Uterus (tissue), 4 donors: ENCODE measurements at places on chromosomes 11 and 22. TPM values are rescaled to one million over a fixed set of nuclear protein-coding genes. Genes with fewer than 3 reads are reported as not detected.

DNA sequence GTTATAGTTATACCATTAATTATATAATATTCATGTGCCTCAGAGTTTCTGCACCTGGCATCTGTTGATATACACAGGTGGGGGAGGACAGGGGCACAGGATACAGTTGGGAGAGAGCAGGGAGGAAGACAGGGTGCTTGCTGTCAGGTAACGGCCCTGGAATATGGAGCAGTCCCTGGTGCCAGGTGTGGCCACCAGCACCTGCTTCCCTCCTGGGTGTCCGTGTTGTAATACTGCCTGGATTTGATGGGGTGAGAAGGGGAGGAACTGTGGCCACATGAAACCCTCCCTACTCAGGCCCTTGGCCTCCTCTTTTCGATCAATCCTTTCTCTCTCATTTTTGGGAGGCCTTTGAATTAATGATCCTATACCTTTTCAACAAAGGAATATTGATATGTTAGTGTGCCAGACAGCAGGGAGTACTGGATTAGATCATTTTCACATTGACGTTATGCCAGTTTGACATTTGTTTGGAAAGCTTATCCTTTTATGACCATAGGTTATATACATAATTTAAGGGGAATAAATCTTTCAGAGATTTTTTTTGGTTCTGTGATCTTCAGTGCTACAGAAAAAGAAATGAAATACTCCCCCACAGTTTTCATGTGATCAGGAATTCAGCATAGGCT, 88.6 kb downstream of the TEAD1 start:
- H3K4me3 ChIP-seq: no peak overlapping the region
- DNase-seq: no peak
- H3K27ac ChIP-seq: no peak overlapping the region
- no peaks in the 10 kb centered on the region for H3K36me3 ChIP-seq

- DNase-seq: no peak
- H3K27me3 ChIP-seq: peaks cover 2% of the 10 kb centered on the region
- no peaks in the 10 kb centered on the region for H3K36me3 ChIP-seq
- no peaks in the 10 kb centered on the region for H3K4me1 ChIP-seq
- no peak overlapping the region for H3K4me3 ChIP-seq
These were observed 4.4 kb upstream of the KCNC1 start for GRCh38 chr11:17730137-17730536.

DNA sequence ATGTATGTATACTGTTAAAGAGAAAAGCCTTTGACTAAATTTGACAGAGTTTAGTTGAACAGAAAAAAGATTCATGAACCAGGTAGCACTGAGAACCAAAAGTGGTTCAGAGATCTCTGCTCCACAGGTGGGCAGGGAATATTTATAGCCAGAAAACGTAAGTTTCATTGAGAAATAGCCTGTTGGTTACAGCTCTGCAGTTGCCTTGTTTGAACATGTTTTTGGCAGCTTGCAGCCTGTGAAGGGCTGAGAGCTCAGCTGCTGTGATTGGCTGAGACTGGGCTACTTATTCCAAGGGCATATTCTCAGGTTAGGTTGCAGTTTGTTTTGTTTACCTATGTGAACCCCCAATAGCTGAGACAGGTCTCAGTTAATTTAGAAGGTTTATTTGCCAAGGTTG, 13.5 kb upstream of the ZNF74 start:
- H3K27ac ChIP-seq: no peak overlapping the region
- no peak for DNase-seq

GRCh38 chr11:62974848-62975522, 9.8 kb downstream of the SLC22A6 start:
- no peaks in the 10 kb centered on the region for H3K36me3 ChIP-seq
- no peak overlapping the region for H3K4me3 ChIP-seq
- no peaks in the 10 kb centered on the region for H3K27me3 ChIP-seq
- H3K4me1 ChIP-seq: no peaks in the 10 kb centered on the region

Gene NTM
- total RNA-seq: 1.4 TPM

GRCh38 chr11:72230764-72231365, 6.3 kb downstream of the INPPL1 start:
- no peak overlapping the region for H3K4me3 ChIP-seq
- no peak overlapping the region for H3K27ac ChIP-seq
- no peaks in the 10 kb centered on the region for H3K4me1 ChIP-seq
- no peak for DNase-seq
- H3K36me3 ChIP-seq: no peaks in the 10 kb centered on the region

DNA sequence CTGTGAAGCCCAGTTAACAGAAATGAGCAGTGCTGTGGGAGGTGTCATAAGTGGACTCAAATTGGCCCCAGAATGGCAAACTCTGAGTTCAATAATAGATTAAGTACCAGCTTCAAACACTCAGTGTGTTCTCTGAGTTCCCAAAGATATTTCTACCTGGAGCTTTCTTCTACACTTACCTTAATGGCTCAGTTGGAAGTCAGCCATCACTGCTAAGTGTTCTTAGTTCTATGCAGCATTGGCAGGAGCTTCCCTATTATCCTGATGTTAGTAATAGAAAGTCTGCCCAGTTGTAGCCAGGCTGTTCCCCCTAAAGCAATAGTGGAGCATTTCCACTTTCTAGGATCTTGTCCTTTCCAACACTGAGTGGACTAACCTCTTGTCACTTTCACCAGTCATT, 9.7 kb upstream of the PIK3IP1 start:
- no peaks in the 10 kb centered on the region for H3K4me1 ChIP-seq
- H3K4me3 ChIP-seq: no peak overlapping the region
- no peak overlapping the region for H3K27ac ChIP-seq
- no peak for DNase-seq

GRCh38 chr11:131746201-131746600, 375.8 kb downstream of the NTM start:
- DNase-seq: no peak
- H3K27me3 ChIP-seq: no peaks in the 10 kb centered on the region
- H3K27ac ChIP-seq: no peak overlapping the region
- H3K36me3 ChIP-seq: no peaks in the 10 kb centered on the region
- H3K4me1 ChIP-seq: no peaks in the 10 kb centered on the region

DNA sequence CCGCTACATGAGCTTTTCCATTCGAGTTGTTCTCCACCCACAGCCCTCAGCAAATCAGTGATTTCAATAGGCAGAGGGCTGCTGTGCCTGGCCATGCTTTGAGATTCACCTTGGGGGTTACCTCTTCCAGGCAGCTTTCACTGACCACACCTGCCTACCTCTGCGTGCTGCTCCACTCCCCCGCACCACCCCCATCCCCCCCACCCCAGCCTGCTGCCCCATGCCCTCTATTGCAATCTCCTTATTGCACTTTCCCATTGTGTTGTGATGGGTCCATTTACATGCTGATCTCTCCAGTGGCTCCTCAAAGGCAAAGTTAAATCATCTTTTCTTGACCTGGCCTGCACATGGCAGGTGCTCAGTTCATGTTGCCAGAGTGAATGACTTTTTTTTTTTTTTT, 18.0 kb upstream of the POLA2 start:
- no peak for DNase-seq
- no peak overlapping the region for H3K4me3 ChIP-seq
- no peak overlapping the region for H3K27ac ChIP-seq
- no peaks in the 10 kb centered on the region for H3K36me3 ChIP-seq

Gene SYNGR1
- total RNA-seq: 12.9 TPM

DNA sequence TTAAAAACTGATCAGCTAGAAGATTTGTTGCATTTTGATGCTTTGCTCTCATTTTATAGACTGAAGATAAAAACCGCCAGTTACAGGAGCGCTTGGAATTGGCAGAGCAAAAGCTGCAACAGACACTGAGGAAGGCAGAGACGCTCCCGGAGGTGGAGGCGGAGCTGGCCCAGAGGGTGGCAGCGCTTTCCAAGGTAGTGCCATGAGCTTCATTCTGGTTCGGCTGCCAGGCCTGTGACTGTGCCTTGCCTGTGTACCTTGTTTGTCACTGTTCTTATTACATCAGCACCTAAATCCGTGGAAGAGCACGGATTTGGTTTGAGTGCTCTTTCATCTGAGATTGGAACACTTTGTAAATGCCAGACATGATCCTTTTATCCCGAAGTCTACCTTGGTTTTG, 61.4 kb downstream of the PPFIA1 start:
- H3K36me3 ChIP-seq: no peaks in the 10 kb centered on the region
- no peak overlapping the region for H3K27ac ChIP-seq
- H3K4me1 ChIP-seq: no peaks in the 10 kb centered on the region
- no peaks in the 10 kb centered on the region for H3K27me3 ChIP-seq

GRCh38 chr11:13962198-13962561, 343 bp upstream of the SPON1 start:
- H3K27me3 ChIP-seq: no peaks in the 10 kb centered on the region
- DNase-seq: no peak
- H3K27ac ChIP-seq: peak overlapping the region; percentile 73

DNA sequence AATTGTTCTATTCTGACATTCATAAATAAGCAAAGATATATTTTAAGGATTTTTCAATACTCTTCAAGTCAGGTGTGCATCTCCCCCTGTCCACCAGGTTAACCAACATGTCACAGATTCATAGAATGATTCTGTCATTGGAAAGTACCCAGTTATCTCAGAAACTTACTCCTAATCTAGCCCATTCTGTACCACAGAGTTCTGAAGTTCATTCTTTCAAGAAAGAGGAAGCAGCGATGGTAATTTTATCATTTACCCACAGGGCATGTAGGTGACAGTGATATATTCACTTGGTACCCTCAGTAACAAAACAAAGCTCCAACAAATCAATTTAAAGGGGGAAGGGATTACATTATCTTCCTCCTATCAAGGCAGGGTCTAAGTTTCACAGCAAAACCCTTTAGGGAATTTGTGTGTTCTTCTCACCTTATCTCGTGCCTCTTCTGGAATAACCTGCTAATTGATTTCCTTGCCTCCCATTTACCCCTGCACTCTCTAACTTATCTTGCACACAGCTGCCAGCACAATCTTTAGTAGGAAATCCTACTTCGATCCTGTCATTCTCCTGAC, 19.0 kb upstream of the MPPED2 start:
- H3K36me3 ChIP-seq: no peaks in the 10 kb centered on the region
- H3K27me3 ChIP-seq: no peaks in the 10 kb centered on the region
- no peak overlapping the region for H3K4me3 ChIP-seq
- no peak for DNase-seq

- no peak for DNase-seq
- H3K4me1 ChIP-seq: no peaks in the 10 kb centered on the region
- no peaks in the 10 kb centered on the region for H3K27me3 ChIP-seq
- H3K4me3 ChIP-seq: no peak overlapping the region
These were observed 107.9 kb downstream of the BBOX1 start for GRCh38 chr11:27148506-27148905.

GRCh38 chr11:76654298-76654851, 16.2 kb downstream of the LRRC32 start:
- H3K4me1 ChIP-seq: peaks cover 14% of the 10 kb centered on the region
- H3K27ac ChIP-seq: peak overlapping the region; percentile 61
- H3K27me3 ChIP-seq: no peaks in the 10 kb centered on the region

GRCh38 chr11:57414612-57415212, 12.2 kb downstream of the SLC43A3 start:
- no peaks in the 10 kb centered on the region for H3K36me3 ChIP-seq
- no peaks in the 10 kb centered on the region for H3K4me1 ChIP-seq
- no peak overlapping the region for H3K4me3 ChIP-seq

DNA sequence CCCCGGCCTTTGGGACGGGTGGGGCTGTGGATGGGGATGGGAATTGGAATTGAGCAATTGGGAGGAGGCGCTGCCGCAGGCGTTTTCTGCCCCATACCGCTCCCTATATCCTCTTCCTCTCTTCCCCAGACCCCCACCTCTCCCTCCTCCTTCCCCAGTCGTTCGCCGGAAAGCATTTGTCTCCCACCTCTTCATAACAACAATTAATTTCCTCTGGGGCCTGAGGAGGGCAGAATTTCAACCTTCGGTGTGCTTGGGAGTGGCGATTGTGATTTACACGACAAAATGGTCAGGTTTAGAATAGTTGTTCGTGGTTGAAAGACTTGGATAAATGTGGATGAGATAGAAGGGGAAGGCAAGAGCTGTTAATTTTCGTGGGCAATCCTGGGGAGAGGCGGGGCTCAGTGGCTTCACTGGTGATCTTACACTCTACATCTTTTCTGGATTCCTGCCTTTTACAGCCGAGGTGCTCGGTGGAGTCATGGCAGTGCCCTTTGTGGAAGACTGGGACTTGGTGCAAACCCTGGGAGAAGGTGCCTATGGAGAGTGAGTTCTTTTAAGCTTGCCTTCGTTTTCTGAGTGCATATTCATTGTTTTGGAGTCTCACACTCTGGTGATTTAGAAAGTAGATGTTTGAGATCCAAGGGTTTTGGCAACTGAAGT, 1.5 kb downstream of the CHEK1 start:
- peak overlapping the region; percentile 93 for H3K27ac ChIP-seq
- DNase-seq: no peak
- peaks cover 6% of the 10 kb centered on the region for H3K4me1 ChIP-seq

- DNase-seq: no peak
- no peaks in the 10 kb centered on the region for H3K27me3 ChIP-seq
- H3K4me3 ChIP-seq: no peak overlapping the region
- no peaks in the 10 kb centered on the region for H3K4me1 ChIP-seq
These were observed 164.5 kb upstream of the POU2AF2 start for GRCh38 chr11:111081021-111081511.

- no peak overlapping the region for H3K27ac ChIP-seq
- no peaks in the 10 kb centered on the region for H3K36me3 ChIP-seq
- no peak overlapping the region for H3K4me3 ChIP-seq
- no peak for DNase-seq
- H3K27me3 ChIP-seq: no peaks in the 10 kb centered on the region
These were observed 35.4 kb upstream of the CARS1 start for GRCh38 chr11:3092603-3093141.

Gene CPT1B
- total RNA-seq: 0.51 TPM

GRCh38 chr11:37755521-37755920, 1157.5 kb upstream of the RAG2 start:
- H3K36me3 ChIP-seq: no peaks in the 10 kb centered on the region
- no peak for DNase-seq
- H3K4me3 ChIP-seq: no peak overlapping the region
- H3K4me1 ChIP-seq: no peaks in the 10 kb centered on the region

GRCh38 chr11:78869293-78869692, 294.6 kb upstream of the NARS2 start:
- H3K27me3 ChIP-seq: no peaks in the 10 kb centered on the region
- no peak for DNase-seq
- H3K4me1 ChIP-seq: no peaks in the 10 kb centered on the region
- no peak overlapping the region for H3K4me3 ChIP-seq
- H3K27ac ChIP-seq: no peak overlapping the region
- H3K36me3 ChIP-seq: no peaks in the 10 kb centered on the region

Gene TNNT3
- total RNA-seq: not detected

GRCh38 chr11:65787649-65788622, 1.1 kb downstream of the OVOL1 start:
- no peak overlapping the region for H3K27ac ChIP-seq
- DNase-seq: no peak
- no peaks in the 10 kb centered on the region for H3K4me1 ChIP-seq
- H3K4me3 ChIP-seq: no peak overlapping the region
- peaks cover 10% of the 10 kb centered on the region for H3K27me3 ChIP-seq
- H3K36me3 ChIP-seq: no peaks in the 10 kb centered on the region

GRCh38 chr11:3810446-3810845, 2.1 kb downstream of the PGAP2 start:
- H3K27me3 ChIP-seq: no peaks in the 10 kb centered on the region
- no peak overlapping the region for H3K27ac ChIP-seq
- H3K4me3 ChIP-seq: no peak overlapping the region
- H3K36me3 ChIP-seq: no peaks in the 10 kb centered on the region
- no peak for DNase-seq
- peaks cover 6% of the 10 kb centered on the region for H3K4me1 ChIP-seq

- no peaks in the 10 kb centered on the region for H3K36me3 ChIP-seq
- peak within 1 kb of the TSS; percentile 84 for H3K4me3 ChIP-seq
- H3K27me3 ChIP-seq: no peaks in the 10 kb centered on the region
- no peak for DNase-seq
These were observed at the start of gene SRSF8 for GRCh38 chr11:95066716-95067038. Gene SRSF8 (plus strand): TSS chr11:95066919. CDS start chr11:95067227, 308 bp downstream.

Gene INS
- not detected for total RNA-seq
